ENCODE measurements at places on chromosomes 2 and 18.

GRCh38 chr2:200765139-200765951, 46.4 kb upstream of the BZW1 start:
- no peak for DNase-seq

GRCh38 chr2:239151201-239152131, 249.4 kb downstream of the HDAC4 start:
- no peak for DNase-seq

DNA sequence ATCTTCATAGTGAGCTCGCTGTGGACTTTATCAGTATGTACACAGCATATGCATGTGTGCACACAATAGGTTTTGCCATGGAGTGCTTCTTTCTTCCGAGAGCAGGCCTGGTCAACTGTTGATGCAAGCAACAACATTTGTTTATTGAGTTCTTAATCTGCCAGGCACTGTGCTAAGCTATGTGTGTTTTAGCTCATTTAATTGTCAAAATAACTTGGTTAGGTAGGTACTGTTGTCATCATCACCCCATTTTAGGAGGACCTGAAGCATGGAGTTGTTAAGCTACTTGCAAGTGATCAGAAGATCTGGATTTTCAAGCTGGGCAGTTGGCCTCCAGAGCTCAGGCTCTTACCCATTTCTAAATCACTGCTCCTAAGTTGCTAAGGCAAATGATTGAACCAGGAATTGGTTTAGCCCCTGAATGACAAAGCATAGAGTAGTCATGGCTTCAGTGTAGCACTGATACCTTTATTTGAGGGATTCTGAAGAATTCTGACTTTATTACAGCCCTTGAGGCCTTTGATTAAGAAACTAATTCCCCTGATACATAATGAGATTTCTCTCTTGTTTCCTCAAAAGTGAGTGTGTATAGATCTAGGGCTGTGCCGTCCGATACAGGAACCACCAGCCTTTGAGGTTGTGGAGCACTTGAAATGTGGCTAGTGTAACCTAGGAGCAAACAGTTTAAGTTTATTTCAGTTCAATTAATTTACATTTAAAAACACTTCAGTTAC, 132.9 kb downstream of the FMNL2 start:
- DNase-seq, result no peak

- DNase-seq, result no peak
These were observed 368.9 kb upstream of the HS6ST1 start for GRCh38 chr2:128687565-128687964.

Measured in 8988T (cell line).